ENCODE measurements at places on chromosomes 6 and 20. TPM values are rescaled to one million over a fixed set of nuclear protein-coding genes. Genes with fewer than 3 reads are reported as not detected.

- DNase-seq: no peak
Observed at GRCh38 chr6:9527679-9528286, 887.1 kb downstream of the TFAP2A start.

DNA sequence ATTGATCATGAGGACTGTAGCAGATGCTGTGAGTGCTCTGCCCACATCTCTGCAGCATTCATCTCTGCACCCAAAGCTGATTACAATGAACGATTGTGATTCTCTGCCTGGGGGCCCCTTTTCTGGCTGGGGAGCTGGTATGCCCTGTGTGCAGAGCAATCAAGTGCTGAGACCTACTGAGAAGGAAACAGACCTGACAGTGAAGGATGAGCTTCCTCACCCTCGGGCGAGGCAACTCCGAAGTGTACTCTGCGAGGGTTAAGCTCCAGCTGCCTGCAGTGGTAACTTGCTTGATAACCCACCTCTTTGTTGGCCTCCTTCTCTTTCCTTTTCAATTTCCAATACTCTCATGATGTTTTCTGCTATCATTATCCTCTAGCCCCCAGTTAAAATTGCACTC, 289.7 kb upstream of the RNF24 start:
- no peak for DNase-seq

- DNase-seq: no peak
Observed at GRCh38 chr6:5078121-5078669, 6.9 kb upstream of the PPP1R3G start.

DNA sequence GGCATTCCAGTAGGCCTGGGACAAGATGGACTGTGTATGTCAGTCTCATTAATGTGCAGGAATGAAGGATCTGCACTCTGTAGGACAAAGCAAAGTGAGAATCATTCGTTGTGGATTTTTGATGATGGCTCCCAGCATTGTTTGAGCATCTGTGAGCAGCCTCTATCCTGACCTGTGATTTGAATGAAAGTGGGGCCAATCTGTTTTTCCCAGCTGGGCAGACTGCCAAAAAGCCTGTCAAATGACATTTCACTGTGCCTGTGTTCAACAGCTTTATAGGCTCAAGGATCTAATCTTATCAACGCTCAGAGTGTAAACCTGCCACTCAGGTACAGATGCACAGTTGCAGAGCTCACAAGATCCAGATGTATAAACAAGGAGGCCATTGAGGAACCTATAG, 86.7 kb upstream of the SYNDIG1 start:
- DNase-seq: no peak

GRCh38 chr20:856361-856775, 22.9 kb downstream of the FAM110A start:
- DNase-seq: no peak

DNA sequence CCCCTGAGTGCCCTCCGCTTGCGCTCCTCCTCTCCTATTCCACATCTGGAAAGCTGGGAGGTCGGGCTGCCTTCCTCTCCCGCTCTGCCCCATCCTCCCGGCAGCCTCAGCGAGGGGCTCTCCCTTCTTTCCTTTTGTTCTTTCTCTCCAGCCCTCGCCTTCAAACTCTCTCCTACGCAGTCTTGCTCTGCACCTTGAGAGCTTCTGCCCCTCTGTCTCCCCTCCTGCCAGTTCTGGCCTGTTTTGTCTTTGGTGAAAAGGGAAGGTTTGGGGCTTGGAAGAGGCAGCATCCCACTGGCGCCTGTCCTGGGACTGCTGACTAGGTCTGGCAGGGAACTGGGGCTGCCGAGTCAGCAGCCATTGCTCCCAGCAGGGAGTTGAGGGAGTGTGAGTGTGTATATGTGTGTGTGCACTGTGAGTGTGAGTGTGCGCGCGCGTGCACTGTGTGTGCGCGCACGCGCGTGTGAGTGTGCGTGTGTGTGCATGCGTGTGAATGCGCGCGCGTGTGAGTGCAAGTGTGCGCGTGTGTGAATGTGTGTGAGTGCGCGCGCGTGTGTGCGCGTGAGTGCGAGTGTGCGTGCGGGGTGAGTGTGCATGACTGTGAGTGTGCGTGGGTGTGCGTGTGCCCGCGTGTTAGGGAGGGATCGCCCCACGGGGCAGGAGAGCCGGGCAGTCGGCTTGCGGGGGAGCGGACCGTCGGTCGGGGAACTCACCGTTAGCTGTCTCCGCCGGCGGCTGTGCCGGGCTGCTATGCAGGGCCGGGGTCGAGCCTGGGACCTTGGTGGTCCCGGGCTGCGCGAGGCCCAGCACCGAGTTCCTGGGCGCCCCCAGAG, 523 bp downstream of the CPXM1 start:
- no peak for DNase-seq

DNA sequence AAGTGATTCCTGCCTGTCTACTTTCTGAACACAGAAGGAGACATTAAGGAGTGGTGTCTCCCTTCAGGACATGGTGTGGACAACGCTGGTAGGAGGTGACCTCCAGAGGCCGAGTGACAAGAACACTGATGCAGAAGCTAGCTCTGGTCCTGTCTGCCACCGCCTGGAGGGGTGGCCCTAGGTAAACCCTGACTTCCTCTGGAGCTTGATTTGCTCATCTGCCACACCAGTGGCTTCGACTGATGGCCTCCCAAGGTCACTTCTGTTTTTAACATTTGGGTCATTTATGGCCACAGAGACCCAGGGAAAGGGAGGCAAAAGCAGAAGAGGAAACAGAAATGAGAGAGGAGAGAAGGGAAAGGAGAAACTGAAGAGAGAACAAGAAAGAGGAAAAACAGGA, 49.4 kb upstream of the SLC22A23 start:
- no peak for DNase-seq

DNA sequence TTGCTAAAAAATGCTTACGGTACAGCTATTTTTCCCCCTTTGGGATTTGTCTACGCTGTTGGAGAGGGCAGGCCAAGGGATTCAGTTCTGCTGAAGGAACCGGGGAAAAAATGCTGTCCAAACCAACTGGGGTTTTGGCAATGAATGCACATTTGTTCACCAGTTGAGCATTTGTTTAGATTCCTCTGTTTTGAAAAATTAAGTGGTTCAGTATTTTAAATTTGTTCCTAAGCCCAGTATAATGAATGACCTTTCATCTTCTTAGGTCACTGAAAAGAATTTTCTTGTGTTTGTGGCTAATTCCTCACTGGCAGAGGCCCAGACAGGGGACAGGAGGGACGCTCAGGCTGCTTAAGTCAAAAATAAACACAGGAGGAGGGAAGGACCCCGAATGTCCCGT, 10.8 kb upstream of the EYA2 start:
- DNase-seq: no peak

GRCh38 chr20:18057101-18057993, at the start of gene OVOL2:
TSS of gene OVOL2 (minus strand) at chr20:18057916. CDS start at chr20:18057634, 282 bp downstream.
- no peak for DNase-seq

DNA sequence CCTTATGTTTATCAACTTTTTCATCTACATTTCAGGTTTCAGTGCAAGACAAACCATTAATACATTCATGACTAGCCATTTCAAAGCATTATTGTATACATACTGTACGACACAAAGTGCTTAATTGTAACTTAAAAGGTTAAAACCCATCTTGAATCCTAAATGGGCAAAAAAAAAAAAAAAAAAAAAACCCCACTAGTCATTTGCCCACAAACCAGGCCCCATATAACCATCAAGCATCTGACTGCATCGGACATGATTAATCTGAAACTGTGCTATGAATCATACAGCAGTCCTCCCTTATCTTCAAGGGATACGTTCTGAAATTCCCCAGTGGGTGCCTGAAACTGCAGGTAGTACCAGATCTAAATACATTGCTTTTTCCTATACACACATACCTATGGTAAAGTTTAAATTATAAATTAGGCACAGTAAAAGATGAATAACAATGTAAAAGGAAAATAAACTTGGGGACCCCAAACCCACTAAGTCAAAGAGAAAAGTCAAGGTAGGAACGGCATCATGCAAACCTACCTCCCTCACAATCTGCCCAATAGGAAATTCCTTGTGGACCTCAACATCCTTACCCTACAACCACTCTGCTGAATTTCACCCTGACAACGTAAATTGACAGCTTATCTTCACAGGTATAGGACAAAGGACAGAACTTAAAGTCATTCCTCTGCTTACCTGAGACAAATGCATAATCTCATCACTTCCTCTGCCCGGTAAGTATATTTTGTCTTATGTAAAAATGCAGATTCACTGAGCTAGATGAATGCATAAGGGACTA, 14.3 kb downstream of the B4GALT5 start:
- DNase-seq: no peak

DNA sequence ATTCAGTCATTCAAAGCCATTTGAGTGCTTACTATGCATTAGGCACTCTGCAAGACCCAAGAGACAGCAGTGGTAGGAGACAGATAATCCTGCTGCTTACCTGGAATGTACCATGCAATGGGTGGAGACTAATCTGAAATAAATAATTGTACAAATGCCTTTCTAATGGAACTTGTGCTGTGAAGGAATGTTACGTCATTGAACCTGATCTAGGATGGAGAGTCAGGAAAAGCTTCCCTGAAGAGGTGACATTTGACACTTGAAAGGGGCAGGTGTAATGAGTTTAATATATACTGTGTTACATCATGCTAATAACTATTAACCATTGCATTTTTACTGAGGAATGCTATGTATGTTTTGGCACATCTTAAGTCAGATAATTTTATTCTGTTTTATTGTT, 491.0 kb upstream of the FLRT3 start:
- no peak for DNase-seq

GRCh38 chr20:7829031-7829430, 111.2 kb downstream of the HAO1 start:
- no peak for DNase-seq

- no peak for DNase-seq
Observed at GRCh38 chr20:19768325-19768842, 10.3 kb downstream of the RIN2 start.

DNA sequence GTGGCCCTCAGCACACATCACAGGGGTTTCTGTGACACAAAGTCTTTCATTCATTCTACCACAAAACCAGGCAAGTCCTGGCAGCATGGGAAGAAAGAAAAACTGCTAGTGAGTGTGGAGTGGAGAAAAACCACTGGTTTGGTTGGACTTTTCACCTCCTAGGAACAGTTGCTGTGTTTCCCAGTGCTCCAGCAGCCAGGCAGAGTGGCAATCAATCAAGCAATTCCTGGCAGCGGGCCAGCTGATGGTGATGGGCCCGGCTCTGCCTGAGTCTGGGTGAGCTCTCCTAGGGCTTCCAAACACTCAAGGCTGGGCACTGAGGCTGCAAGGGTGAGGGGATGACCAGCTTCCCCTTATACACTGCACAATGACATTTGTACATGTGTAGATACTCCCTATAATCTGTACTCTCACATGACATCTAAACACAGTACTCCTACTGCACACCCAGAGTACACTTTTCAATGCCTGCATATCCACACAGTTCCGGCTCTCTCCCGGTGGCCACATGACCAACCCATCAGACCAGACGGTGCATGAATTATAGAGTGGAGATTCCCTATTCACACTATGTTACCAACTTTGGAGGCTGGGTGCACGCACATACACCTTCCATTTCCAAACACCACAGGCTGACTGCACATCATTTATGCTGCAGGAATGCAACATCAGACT, 156.6 kb downstream of the UNC5CL start:
- no peak for DNase-seq

GRCh38 chr6:37030599-37030998, 25.1 kb downstream of the FGD2 start:
- no peak for DNase-seq

- no peak for DNase-seq
Observed at GRCh38 chr6:53962646-53963045, 148.6 kb upstream of the MLIP start.

DNA sequence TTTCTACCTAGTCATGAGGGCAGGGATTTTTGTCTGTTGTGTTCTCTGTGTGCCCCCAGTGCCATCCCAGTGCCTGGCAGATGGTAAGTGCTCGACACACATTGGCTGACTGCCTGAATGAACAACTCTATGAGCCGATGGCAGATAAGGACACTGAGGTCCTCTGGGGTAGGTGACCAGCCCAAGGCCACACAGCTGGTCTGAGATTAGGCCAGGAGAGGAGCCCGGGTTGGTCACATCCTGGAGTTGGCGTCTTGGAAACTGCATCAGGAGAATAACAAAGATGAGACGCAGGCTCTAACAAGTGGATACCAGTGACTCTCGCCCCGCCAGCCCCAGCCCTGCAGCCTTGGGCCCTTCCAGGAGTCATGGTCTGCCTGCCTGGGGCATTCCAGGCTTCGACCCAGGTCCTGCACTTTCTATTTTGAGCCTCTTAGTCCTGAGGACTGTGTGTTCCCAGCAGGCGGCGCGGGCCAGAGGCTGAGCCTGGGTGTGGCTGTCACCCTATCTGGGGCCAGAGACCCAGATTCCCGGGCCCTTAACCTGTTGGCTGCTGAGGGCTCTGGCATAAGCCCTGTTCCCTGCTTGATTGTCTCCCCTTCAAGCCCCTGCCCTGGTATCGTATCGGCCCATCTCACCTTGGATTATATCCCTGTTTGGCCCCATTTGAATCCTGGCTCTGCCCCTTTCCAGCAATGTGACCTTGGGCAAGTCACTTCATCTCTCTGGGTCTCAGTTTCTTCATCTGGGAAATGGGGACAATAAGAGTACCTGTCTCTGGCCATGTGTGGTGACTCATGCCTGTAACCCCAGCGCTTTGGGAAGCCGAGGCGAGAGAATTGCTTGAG, 88.3 kb downstream of the CEBPB start:
- DNase-seq: peak; percentile 81

- DNase-seq: no peak
Observed at GRCh38 chr6:3850451-3851203, 1.5 kb downstream of the FAM50B start.

GRCh38 chr6:14819001-14819400, 426.9 kb upstream of the JARID2 start:
- DNase-seq: no peak

DNA sequence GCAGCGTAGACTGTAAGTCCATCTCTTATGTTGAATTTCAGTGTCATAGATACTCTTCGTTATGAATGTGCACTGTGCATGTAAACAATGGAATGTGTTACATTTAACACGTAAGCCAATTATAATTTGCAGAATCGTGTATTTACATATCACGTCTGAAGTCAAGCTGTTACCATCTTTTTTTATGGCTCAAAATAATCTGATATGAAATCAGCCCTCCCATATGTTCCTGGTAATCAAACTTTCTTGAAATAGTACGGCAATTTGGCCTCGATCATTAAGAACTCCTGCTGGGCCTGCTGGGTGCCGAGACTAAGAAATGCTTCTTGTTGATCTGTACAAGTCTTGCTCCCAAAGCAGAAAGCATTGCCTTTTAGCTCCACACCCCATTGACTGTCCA, 89.6 kb upstream of the DOK5 start:
- DNase-seq: no peak

GRCh38 chr6:156583083-156583482, 194.1 kb upstream of the ARID1B start:
- DNase-seq: no peak

GRCh38 chr6:35173427-35174087, 32.4 kb upstream of the TCP11 start:
- no peak for DNase-seq

GRCh38 chr6:51675922-51676275, 411.5 kb downstream of the PKHD1 start:
- DNase-seq: no peak

SAMD5 gene
- 0.68 TPM for total RNA-seq

TFAP2A gene
- 0.36 TPM for total RNA-seq

MYB gene
- 1.4 TPM for total RNA-seq

ECT2L gene
- total RNA-seq: not detected

PAX1 gene
- total RNA-seq: not detected

RFX6 gene
- total RNA-seq: not detected

RAMACL gene
- 3.0 TPM for total RNA-seq

WFDC8 gene
- not detected for total RNA-seq

MAP1LC3A gene
- 51.0 TPM for total RNA-seq

RAET1L gene
- total RNA-seq: not detected

HUS1B gene
- total RNA-seq: 0.71 TPM

SRMS gene
- not detected for total RNA-seq

SIGLEC1 gene
- 9.9 TPM for total RNA-seq

BANF2 gene
- not detected for total RNA-seq

LTB gene
- total RNA-seq: 0.68 TPM

All from sigmoid colon (tissue), 7 donors.